Mesothelial cell of epicardium (in vitro differentiated cells): ENCODE measurements at places on chromosomes 4 and X.

DNA sequence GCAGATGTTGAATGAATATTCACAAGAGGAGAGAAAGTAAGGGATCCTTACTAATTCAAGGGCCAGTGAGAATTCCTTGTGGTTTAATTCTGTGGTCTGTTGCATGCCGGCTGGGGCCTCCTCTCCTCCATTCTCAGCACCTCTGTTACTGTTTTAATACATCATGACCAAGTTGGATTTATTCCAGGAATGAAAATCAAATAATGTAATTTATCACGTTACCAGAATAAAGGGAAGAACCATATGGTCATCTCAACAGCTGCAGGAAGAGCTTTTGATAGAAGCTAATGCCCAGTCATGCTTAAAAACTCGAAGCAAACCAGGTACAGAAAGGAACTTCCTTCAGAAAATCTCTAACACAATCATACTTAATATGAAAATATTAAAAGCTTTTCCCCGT is 54.1 kb downstream of the GRK4 start:
- DNase-seq = no peak

DNA sequence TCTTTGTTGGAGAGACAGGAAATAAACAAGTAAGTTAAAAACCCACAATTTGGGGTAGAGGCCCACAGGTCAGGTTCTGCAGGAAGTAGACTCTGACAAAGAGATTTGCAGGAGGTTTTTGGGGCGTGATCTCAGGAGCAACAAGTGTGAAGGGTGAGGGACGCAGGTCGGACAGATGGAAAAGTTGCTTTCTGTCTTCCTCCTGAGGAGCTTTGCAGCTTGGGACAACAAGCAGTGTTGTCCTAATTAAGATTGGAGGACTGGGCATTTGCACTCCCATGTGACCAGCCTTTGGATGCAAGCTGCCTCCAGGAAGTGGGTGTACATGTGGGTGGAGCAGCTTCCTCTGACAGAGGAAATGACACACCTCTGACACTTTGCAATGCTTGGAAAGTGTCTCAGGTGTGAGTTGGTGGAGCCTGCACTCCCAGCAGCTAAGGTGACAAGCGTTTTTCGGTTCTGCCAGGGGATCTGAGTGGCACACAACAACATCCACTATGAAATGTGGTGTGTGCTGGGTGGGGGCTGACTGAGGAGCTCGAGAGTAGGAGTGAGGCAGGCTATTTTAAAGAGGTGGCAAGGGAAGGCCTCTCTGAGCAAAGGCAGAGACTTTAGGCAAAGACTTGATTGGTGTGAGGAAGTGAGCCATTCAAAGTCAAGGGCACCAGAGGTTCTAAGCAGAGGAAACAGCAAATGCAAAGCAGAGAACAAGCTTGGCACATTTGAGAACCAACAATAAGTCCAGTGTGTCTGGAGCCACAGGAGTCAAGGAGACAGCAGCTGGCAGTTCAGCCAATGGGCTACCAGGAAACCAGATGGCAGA is 339.8 kb upstream of the GATB start:
- no peak for DNase-seq

GRCh38 chrX:40176351-40177116 is 78.8 kb upstream of the BCOR start:
- DNase-seq = no peak

DNA sequence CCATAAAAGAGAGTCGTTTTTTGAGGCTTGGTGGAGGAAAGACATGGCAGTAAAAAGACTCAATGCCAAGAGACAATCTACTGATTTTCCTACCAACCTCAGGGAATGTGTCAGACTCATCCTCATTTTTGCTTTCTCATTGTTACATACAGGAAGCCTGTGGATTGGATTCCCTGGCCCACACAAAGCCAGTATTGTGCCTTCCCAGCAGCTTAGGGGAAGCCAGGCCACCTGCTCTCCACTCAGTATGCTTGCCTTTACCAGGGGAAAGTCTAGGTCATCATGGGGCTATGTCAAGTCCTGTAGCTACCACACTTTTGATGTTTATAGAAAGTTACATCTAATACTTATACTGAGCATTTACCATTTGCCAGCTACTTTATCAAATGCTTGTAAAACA is 11.0 kb downstream of the BMX start:
- DNase-seq = no peak

DNA sequence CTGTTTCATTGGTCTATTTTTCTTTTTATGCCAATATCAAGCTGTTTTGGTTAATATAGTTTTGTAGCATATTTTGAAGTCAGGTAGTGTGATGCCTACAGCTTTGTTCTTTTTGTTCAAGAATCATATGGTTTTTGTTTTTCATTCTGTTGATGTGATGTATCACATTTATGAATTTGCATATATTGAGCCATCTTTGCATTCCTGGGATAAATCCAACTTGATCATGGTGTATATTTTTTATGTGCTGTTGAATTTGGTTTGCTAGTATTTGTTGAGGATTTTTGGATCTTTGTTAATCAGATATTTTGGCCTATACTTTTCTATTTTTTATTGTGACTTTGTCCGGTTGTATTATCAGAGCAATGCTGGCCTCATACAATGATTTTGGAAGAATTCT is 74.8 kb downstream of the GPAT3 start:
- DNase-seq = no peak

- no peak for DNase-seq
These were observed 483.6 kb downstream of the BCOR start for GRCh38 chrX:39613997-39614679.

- DNase-seq = no peak
These were observed 12.0 kb downstream of the P2RY10 start for GRCh38 chrX:78957049-78957767.

- no peak for DNase-seq
These were observed 162.8 kb downstream of the THOC2 start for GRCh38 chrX:123570011-123570590.

DNA sequence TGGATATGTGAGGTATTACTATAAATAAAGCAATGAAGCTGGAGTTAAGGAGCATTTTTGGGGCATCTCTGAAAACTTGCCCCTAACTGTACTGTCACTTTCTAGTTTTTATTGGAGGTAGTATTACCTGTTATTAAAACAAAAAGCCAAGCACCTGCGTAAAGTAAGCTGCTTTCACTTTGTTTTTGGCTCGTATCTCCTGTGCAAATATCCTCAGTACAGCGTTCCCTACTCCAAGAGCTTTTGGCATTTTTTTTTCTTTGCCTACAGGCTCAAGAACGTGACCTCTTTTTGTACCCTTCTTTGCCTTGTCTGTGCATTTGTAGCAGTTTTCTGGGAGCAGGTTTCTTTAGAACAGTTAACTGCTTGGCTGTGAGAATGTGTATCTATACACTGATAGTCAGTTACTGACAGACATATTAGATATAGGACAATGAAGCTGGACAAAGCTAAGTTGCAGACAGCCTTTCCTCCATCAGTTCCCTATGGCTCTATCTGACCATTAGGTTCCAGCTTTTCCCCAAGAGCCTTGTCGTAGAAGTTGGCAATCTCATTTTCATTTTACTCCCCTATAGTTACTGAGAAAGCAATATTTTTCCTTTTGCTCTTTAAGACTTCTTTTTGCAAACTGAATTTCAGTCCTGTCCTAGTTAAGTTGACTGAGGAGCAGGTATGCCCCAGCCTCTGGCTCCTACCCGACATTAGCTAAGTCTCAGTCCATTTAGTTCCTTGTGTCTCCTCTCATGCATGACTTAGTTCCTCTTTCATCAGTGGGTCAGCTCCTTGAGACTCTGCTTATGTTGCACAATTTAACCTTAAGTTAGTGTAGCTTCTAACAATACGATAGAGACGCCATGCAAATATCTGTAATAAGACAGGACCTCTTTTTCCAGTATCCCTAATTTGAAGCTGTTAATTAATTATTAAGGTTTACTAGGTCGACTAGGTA is 71.5 kb upstream of the HPRT1 start:
- no peak for DNase-seq

DNA sequence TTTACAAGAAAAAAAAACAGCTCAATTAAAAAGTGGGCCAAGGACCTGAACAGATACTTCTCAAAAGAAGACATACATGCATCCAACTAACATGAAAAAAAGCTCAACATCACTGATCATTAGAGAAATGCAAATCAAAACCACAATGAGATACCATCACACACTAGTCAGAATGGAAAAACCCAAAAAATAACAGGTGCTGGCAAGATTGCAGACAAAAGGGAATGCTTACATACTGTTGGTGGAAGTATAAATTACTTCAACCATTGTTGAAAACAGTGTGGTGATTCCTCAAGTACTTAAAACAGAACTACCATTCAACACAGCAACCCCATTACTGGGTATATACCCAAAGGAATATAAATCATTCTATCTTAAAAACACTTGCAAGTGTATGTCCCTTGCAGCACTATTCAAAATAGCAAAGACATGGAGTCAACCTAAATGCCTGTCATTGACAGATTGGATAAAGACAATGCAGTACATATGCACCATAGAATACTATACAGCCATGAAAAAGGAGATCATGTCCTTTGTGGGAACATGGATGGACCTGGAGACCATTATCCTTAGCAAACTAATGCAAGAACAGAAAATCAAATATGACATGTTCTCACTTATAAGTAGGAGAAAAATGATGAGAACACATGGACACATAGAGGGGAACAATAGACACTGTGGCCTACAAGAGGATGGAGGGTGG is 97.6 kb downstream of the RAB28 start:
- DNase-seq = no peak

GRCh38 chr4:52358883-52359321 is 300.2 kb downstream of the USP46 start:
- DNase-seq = no peak

GRCh38 chrX:27915617-27916016 is 65.6 kb downstream of the DCAF8L1 start:
- DNase-seq = no peak

GRCh38 chr4:78939667-78940008 is 400 bp upstream of the PAQR3 start:
- DNase-seq = no peak

DNA sequence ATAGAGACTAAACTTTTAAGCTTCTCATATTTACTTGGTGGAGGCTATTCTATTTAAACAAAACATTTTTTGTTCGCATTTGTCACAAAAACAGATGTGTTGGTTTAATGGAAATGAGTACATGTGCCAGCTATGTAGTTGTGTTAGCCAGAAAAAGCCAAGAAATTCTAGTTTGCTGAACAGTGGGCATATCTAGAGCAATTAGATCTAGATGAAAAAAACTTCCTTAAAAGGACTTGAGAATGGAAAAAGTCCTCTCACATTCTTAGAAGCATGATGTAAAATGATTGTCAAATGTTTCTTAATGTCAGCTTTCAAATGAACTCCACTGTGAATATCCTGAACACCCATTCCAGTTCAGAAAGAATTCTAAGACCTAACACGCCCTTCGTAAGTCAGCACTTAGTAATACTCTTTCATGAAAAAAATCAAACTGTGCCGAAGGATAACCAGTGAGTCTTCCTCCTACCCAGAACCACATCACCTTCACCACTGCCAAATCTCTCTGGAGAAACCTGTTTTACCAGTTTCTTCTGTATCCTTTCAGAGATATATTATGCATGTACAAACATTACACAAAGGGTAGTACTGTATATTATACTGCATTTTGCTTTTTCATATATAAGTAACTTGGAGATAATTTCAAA is 28.2 kb downstream of the PHKA1 start:
- DNase-seq = no peak

DNA sequence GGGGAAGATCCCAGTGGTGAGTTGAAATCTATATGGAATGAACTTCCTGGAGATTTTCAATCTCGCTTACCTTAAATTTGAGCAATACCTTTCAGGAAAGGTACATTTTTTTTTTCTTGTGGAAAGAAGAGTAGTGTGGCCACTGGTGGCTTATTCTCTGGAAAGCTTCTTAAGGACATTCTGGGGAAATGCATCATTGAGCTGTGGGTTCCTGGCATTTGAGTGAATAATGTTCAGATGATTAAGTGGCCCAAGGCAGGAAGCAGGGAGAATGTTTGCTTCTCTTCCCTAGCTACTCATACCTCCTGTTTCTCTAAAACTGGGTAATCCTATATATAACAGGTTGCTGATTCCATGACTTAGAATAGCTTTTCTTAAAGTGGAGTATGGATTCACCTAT is 31.8 kb downstream of the STAG2 start:
- no peak for DNase-seq

GRCh38 chr4:87895964-87896621 is 63.3 kb downstream of the MEPE start:
- DNase-seq = no peak

- no peak for DNase-seq
These were observed 765 bp downstream of the CFAP97 start for GRCh38 chr4:185202984-185203485.

DNA sequence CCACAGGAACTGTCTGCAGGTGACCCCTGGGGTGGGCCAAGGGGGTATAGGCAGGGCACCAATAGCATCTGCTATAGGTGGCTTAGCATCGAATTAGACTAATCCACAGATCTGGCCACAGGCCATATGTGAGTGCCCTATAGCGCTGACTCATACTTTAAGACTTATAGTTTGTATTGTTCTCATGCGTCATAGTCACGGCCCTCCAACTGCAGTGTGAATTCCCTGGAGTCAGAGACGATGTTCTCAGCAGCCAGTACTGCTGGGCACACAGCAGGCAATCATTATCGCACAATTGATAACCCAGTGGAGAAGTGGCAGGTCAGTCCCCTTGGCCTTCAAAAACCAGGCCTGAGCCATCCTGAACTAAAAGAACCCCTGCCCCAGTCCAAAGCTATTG is 58.1 kb downstream of the ADGRG2 start:
- DNase-seq = no peak

- DNase-seq = no peak
These were observed 527.1 kb upstream of the DIPK2B start for GRCh38 chrX:45727761-45728160.

DNA sequence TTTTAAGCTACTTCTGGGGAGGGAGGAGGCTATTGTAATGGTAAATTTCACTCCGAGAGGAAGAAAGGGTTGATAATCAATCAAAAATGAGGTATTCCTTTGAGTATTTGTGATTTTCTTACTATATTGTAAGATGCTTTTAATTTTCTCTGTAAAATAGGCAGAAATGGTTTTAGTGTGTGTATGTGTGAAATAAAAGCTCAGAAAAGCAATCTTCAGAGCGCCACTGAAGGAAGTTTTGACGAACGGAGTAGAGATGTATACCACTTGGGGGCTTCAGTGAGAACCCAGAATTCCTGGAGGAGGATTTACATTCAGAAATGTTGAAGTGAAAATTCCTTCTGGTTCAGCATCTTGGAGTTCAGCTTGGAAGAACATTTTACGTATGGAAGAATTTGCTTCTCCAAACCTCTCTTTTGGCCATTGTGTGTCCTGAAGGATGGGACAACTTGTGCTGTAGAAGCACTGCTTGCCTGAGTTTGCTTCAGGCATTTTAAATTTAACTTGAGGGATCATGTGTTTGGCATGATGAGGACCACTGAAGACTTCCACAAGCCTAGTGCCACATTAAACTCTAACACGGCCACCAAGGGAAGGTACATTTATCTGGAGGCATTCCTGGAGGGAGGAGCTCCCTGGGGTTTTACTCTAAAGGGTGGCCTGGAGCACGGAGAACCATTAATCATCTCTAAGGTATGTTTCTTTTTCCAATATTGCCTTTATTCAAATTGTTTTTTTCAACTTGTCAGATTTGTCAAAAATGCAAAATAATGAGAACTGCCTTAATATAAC is 695 bp downstream of the SHROOM3 start:
- DNase-seq = no peak
